ENCODE measurements at places on chromosomes 1 and 21. TPM values are rescaled to one million over a fixed set of nuclear protein-coding genes. Genes with fewer than 3 reads are reported as not detected.

GRCh38 chr1:224647449-224647848, 31.3 kb downstream of the CNIH3 start:
- no peak for DNase-seq

DNA sequence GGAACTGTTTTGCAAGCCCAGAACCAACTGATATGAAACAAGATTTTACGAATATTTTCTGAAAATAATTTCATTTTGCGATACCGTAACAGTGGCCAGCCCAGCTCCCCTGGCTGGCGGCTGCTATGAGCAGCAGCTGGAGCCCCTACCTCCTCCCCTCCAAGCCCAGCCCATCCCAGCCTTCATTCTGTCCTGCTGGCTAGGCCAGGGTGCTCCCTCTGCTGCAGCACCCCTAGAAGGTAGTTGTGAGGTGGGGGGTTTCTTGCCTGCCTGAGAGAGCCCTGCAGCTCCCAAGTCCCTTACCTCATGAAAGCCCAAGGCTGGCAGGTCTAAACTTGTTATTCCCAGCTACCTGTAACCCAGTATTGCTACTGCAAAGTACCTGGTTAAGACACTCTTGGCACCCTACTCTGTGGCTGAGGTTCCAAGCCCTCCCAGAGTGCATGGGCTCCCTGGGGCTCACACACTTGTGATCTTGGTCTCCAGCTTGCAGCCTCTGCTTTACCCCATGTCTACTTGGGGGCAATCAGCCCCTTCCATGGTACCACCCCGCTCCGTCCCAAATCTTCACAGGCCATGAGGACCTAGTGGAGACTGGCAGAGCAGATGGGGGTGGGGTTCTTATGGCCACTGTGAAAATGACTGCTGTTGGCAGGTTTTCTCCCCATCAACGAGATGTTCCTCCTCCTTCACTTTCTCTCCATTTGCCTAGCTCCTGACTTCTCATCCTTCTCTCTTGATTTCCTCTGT, 239.8 kb downstream of the TRABD2B start:
- DNase-seq, result no peak

MANEAL gene
- total RNA-seq, result 7.5 TPM

FAM163A gene
- not detected for total RNA-seq

- no peak for DNase-seq
Measured at GRCh38 chr1:30299393-30299792, 424.0 kb downstream of the MATN1 start.

DNA sequence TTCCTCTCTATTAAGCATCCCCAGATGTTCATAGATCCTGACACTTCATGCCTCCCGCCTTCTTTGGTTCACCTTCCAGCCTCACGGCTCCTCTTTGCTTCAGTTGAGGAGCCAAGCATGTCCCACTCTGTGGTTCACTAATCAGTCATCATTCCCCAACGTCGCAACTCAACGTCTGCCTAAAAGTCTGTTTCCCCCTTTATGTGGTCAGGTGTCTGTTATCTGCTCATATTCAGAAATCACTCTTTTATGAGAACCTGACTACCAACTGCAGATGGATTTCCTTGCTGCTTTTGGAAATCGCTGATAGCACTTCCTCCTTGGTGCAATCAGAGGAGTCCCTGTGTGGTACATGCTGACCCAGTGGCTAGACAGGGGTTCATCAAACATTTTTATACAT, 94.1 kb upstream of the VANGL1 start:
- no peak for DNase-seq

DNA sequence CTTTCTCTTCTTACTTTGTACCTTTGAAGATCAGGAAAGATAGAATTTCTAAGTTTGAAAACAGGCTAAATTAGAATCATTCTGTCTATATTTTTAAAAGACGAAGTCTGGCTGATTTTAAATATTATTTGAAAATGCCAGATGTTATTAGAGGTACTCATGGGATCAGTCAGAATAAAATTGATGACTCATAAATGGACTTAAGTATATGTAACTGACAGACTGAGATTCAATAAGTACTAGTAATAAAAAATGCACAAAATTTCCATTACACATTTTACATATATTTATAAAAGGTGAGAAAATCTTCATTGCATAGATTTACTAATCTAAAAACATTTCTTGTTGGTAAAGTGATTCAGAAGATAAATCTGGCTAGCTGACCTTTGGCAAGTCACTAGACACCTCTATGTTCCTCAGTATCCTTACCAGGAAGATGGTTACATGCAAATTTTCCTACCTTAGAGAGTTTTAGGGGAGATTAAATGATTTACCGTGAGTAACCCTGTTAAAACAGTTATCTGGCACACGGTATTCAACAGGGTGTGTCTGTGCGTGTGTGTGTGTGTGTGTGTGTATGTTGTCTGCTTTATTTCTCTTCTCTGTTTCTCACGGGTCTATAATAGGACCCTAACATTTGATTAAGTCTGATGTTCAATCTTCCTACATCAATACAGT, 189.0 kb downstream of the RUNX1 start:
- DNase-seq, result no peak

GRCh38 chr21:38349111-38349746, 92.4 kb downstream of the KCNJ15 start:
- DNase-seq, result peak; percentile 3

DCDC2B gene
- not detected for total RNA-seq

GRCh38 chr21:43866659-43867331, 1.8 kb downstream of the AGPAT3 start:
- no peak for DNase-seq

CLCA1 gene
- total RNA-seq, result not detected

DNA sequence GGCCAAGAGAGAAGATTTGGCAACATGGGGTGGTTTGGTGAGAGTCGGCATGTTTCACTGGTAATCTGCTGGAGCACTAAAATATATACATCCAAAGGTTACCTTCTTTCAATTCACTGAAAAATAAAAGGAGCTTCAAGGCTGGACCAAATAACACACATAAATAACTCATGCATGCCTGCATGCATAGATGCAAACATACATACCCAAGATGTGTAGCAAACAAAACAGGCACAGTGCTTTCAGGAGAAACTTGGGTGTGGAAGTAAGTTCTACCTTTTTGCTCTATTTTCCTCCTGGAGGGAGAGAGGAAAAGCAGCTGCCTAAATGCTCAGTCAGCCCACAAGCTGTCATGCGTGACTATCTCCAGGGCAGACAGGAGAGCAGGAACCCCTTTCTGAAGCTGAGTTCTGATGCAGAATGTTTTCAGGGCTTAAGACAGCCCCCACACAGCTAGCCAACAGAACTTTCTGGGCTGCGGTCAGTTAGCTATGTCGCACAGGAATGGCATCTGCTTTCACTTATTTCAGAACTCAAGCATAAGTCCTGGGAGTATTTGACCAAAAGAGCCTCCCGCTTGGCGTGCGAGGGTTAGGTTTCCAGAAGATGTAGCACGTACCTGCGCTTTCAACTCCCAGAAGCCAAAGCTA, 166.2 kb downstream of the TOMM20 start:
- peak; percentile 85 for DNase-seq

DNA sequence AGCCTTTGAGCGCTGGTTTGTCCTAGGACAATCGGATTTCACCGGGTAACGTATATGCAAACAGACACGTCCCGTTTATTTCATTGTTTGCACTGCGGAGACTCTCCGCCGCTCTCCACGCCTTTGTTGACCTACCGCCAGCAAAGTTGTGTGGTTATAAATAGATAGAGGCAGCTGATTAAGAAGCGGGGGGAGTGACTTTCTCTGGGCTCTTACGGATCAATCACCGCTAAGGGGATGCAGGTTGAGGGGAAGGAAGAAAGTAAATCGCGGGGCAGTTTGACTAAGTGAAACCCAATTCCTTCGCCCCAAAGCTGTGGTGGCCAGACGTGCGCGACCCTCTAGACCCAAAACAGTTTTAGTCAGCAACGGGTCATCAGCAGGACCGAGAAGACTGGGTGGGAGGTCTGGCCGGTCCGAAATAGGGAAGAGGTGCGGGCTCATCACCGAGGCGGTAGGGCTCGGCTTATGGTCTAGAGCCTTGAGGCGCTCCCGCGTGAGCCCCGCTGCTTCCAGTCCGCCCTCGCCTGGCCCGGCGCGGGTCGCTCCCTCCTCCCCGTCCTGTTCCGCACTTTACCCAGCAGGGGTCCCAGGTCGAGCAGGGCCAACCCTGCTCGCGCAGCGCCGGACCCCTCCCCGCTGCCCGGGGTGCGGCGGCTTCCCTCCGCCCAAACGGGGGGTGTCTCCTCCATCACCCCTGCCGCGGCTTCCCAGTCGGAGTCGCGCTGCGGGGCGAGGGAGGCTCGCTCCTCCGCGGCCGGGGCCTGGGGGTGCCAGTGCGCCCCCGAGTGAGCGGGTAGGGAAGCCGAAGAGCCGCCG, 120.8 kb upstream of the RRP15 start:
- DNase-seq, result no peak

TRIM63 gene
- total RNA-seq, result 1.4 TPM

UBAP2L gene
- total RNA-seq, result 72.9 TPM

DNA sequence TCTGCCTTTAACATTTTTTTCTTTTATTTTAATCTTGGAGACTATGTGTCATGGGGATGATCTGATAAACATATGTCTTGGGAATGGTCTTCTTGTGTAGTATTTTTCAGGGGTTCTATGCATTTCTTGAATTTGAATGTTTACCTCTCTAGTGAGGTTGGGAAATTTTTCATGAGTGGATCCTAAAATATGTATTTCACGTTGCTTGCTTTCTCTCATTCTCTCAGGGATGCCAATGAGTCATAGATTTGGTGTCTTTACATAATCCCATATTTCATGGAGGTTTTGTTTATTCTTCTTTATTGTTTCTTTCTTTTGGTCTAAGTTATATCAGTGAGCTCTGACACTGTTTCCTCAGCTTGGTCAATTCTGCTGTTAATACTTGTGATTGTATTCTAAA, 1237.2 kb downstream of the PLA2G4A start:
- no peak for DNase-seq

DNA sequence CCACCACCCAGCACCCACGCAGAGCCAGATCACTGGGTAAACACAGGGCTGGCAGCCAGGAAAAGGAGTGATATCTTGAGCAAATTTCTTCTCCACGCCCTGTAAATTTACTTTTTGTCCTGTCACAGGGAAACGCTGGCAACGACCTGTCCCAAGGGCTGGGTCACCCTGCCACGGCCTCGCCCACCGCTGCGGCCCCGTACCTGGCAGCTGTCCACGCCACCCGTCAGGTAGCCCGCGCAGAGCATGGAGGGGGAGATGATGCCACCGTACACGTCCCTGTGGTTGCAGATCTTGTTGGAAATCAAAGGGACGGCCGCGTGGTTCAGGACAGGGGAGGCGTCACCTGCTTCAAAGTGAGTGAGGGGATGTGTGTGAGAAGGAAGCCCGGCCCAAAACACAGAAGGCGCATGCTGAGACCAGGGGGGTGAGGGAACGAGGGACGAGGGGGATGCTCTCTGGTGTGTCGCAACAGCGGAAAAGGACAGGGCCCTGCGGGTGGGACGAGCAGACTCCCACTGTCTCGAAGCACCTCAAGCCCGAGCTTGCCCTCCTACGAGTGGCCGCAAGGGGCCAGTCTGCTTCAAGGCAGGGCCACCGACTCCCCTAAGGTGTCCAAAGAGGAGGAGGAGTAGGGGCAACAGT, 10.1 kb upstream of the TFF1 start:
- DNase-seq, result no peak

LIPI gene
- total RNA-seq, result not detected

DNA sequence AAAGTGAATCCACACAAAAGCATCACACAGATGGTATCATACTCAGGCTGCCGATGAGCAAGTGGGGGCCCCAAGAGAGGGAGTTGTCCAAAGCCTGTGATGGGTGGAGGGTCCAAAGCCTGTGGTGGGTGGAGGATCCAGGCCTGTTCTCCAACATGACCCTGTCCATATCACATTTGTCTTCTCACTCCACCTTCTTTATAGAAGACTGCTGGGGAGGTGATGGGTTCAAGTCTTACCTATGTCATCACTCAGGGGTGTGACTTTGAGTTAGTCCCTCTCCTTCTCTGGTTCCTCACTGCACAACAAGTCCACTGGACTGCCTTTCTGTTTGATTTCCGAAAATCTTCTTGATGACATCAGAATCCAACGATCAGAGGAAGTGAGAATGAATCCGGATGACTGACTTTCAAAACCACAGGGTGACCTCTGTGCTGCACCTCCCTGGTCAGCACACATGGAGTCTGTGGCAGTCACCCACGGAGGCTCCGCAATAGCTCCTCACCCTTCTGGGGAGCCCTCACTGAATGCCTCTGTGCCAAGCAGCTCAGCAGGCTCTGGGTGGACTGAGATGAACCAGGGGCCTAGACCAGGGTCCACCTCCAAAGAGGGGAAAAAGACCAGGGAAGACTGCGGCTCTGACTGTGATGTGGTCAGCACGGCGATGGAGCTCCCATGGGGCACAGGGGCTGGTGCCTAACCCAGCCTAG, 166.8 kb downstream of the HIVEP3 start:
- DNase-seq, result no peak

CNR2 gene
- total RNA-seq, result not detected

DNA sequence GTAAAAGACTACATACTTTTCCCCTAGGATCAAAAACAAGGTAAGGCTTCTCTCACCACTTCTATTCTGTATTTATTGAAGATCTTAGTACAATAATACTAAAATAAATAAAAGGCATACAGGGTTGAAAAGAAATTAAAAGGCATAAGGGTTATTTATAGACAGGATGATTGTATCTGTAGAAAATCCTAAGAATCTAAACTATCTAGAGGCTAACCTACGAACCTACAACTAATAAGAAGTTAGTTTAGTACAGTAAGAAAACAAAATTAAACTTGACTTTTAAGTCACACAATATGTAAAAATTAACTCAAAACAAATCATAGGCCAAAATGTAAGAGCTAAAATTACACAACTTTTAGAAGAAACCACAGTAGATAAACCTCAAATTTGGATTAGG, 50.4 kb upstream of the ADAM30 start:
- no peak for DNase-seq

GRCh38 chr1:198913667-198914066, 274.8 kb downstream of the PTPRC start:
- no peak for DNase-seq

DNA sequence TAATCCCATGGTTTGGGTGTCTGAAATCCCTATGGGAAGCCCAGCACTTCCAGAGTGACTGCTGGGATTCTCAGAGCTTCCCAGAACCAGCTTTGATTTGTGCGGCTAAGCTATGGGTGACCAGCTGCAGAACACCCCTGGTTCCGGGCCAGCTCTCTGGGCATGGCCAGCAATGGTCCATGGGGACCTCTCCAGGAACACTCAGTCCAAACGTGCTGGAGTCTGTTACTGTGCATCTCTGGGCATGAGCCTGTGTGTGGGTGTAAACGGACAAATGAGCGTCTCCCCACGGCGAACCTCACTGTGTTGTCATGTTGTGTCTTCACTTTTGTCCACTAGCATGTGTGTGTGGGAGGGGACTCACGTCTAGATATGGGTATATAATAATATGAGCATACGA, 54.4 kb downstream of the MAB21L3 start:
- DNase-seq, result peak; percentile 83

- no peak for DNase-seq
Measured at GRCh38 chr1:180501865-180502360, 464 bp downstream of the ACBD6 start.

GRCh38 chr21:35329940-35330660, 281.0 kb upstream of the RUNX1 start:
- DNase-seq, result no peak

Measured in suprapubic skin (tissue), 4 donors.